ENCODE measurements at places on chromosomes 7 and 10.

DNA sequence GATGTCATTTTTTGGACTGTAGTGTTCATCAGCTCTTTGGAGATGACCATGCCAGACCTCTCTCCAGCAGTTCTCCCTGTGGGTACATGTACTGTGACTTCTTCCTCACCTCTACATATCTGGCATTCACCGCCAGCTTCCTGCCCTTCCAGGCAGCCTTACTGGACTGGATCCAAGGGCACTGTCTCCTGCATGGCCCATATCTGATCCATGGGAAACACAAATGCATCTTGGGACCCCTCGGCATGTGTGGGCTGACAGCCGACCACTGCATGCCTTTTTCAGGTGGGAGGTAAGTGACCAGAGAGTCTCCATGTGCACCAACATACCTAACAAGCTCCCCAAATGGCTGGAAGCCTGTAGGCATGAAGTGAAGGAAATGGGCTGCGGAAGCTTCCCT lies 3.9 kb upstream of the BLVRA start:
- DNase-seq, result no peak

GRCh38 chr7:55308186-55308929 lies 56.8 kb upstream of the LANCL2 start:
- peak; percentile 46 for DNase-seq

DNA sequence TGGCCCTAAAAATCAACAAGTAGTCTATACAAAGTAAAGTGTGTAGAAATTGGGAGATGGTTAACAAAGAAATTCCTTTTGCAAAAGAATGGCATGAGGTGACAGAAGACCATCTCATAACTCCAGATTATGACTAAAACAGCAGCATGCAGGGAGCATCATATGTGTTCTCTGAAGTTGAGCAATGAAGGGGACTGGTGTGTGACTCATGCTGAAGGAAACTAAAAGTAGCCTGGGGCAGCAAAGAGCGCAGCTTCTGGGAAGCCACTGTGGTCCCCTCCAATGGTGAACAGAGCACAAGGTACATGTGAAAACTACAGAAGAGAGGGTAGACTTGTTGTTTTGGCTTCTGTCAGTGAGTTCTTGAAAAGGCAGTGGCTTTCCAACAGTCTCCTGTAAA lies 133.4 kb downstream of the MACC1 start:
- DNase-seq, result no peak

DNA sequence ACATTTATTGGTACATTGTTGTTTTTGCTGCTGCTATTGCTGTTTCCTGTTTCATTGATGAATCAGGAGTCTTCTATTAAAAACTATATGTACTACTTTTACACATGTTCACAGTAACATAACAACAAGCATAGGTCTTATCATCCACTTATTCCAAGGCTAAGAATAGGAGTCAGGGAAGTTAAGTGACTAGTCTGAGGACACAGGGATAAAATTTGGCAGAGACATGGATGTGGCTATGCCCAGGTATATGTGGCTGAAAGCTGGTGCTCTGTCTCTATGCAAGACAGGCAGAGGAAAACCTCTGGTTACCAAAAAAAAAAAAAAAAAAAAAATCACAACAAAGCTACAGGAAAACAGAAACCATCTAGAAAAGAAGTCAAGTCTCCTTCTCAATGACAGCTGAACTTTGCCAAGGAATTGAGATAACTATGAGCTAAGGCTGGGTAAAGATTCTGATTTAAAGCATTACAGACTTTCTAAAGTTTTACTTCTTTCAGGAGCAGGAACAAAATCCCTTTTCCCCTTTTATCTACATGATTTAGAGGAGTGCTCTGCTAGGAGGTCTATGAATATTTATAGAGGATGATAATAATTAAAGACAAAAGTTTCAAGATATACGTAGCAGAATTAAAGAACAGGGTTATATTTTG lies 70.0 kb downstream of the GPR141 start:
- DNase-seq, result no peak

DNA sequence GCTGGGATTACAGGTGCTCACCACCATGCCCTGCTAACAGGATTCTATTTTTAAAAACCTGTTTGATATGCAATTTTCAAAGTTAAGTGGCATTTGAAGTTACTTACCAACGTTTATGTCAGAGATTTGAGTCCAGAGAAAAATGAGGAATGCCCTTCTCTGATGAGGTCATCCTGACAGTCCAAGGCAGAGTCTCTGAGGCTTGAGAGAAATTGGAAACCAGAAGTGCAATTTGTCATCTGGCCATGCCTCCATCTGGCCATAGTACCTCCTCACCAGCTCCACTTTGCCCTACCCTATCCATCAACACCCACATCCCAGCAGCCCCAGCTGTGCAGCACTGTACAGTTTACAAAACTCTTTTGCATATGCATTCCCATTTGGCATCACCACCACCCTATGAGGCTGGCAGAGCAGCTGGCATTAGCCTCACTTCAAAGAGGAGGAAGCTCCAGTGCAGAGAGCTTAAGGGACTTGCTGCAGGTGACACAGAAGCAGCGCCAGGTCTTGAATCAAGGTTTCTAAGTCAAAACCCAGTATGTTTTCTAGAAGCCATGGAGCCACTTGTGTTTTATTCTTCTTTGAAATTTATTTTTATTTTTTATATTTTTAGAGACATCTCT lies 54.5 kb upstream of the PDZD8 start:
- DNase-seq, result no peak

GRCh38 chr7:45892407-45893035 lies 4.2 kb downstream of the IGFBP1 start:
- DNase-seq, result no peak

DNA sequence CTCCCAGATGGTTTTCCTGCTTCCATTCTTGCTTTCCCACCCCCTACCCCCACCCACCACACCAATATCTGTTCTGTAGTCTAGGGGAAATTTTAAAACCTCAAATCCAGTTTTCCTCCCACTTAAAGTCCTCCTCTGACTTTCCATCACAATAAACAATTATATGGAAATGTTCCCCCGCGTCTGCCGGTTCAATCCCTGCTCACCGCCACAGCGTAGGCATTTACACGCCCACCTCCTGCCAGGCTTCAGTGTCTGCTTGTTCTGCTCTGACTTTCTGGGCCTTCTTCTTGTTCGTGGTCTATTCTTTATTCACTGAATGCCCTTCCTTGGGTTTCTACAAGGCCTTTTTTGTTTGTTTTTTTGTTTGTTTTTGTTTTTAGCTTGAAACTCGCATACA lies 633.0 kb upstream of the MKI67 start:
- no peak for DNase-seq

- DNase-seq, result no peak
Observed at GRCh38 chr7:137625197-137625596, 221.6 kb downstream of the DGKI start.

GRCh38 chr10:130400890-130401289 lies 264.7 kb downstream of the GLRX3 start:
- DNase-seq, result no peak

GRCh38 chr7:47190462-47190861 lies 391.4 kb downstream of the TNS3 start:
- no peak for DNase-seq

DNA sequence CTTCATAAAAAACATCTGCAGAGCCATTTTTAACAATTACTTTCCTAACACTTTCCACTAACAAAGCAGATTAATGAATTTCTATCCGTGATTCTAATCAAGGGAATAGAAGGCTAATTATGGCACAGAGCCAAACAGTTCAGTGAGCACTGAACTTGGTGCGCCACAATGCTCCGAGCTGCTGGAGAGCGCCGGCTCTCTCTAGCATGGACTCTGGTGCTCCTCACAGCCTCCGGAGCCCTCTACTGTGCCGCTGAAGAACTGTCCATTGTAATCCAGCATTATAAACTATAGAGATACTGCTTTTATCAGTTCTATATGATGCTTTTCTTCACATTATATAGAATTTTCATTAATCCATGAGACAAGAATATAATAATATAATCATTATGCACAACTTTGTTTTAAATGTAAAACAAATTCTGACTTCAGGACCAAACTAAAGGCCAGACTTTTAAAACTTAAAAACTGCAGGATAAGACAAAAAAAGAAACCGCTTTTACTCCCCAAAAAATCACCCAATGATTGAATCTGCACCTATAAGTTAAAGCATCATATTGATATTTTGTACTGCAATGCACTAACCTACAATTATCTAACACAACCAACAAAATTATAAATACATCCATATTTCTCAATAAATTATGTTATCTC lies 123.6 kb downstream of the RNF32 start:
- DNase-seq, result peak; percentile 65

DNA sequence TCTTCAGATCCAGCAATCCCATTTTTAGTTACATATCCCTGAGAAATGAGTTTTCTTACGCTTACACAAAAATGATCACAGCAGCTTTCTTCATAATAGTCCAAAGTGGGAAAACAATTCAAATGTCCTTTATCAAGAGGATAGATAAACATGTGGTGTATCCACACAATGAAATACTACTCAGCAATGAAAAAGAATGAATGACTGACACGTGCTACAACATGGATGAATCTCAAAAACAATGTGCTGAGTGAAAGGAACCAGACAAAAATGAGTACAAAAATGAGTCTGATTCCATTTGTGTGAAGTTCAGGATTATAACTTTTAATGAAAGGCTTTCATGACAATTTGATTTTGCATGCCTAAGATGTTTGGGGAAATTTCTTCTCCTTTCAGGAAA lies 139.1 kb downstream of the WNT2 start:
- no peak for DNase-seq

GRCh38 chr10:67770537-67770936 lies 67.5 kb downstream of the DNAJC12 start:
- no peak for DNase-seq

- DNase-seq, result no peak
Observed at GRCh38 chr7:40474790-40475680, 340.2 kb downstream of the SUGCT start.

- DNase-seq, result peak; percentile 19
Observed at GRCh38 chr10:97196223-97197029, 10.7 kb upstream of the SLIT1 start.

- DNase-seq, result no peak
Observed at GRCh38 chr10:63071145-63071544, 62.0 kb upstream of the NRBF2 start.

DNA sequence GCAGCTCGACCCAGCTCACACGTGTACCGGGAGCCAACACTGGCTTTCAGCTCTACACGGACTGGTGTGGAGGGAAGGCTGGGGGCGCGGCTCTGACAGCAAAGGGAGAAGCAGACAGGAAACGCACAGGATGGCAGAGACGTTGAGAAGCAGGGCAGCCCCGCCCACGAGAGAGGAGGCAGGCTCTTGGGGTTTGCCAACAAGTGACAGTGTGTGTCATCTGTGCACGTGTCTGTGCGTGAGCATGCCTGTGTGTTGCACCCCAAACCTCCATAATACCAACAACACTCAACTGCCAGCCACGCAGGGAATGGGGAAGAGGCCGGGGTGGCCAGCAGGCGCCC lies 64.4 kb upstream of the PDGFA start:
- no peak for DNase-seq

DNA sequence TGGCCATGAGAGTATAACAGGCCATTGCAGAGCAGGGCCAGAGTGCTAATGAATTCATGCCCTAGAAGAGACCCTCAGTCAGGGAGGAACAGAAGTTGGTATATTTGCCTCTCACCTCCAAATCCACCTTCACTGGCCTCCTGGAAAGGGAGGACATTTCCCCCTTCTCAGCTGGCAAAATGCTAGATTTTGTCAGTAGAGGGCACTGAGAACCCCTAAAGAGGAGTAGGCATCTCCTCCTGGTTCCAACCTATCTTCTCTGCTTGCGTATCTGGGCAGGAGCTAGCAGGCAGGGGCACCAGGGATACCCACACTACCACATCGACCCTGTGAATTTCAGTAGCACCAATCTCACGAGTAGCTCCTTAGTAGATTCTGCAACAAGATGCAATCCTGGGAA lies 79.8 kb upstream of the GHITM start:
- no peak for DNase-seq

GRCh38 chr7:127986581-127987521 lies 44.4 kb downstream of the LRRC4 start:
- DNase-seq, result no peak

GRCh38 chr7:158016180-158017097 lies 571.2 kb downstream of the PTPRN2 start:
- no peak for DNase-seq

GRCh38 chr7:153567426-153567825 lies 484.8 kb upstream of the DPP6 start:
- peak; percentile 24 for DNase-seq

GRCh38 chr7:117012284-117012683 lies 59.0 kb downstream of the ST7 start:
- no peak for DNase-seq

GRCh38 chr7:101618916-101619315 lies 10.2 kb downstream of the MYL10 start:
- no peak for DNase-seq

DNA sequence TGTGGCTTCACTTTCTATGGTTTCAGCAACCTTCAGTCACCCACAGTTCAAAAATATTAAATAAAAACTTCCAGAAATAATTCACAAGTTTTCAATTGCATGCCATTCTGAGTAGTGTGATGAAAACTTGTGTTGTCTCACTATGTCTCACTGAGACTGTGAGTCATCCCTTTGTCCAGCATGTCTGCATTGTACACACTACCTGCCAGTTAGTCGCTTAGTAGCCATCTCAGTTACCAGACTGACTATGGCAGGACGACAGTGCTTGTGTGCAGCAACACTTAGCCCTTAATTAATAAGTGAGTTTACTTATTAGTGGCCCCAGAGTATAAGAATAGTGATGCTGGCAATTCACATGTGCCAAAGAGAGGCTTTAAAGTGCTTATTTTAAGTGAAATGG lies 22.5 kb downstream of the CCDC186 start:
- peak; percentile 80 for DNase-seq

GRCh38 chr10:78460204-78460603 lies 426.5 kb downstream of the RPS24 start:
- DNase-seq, result no peak

GRCh38 chr10:71726580-71727104 lies 7.1 kb upstream of the C10orf105 start:
- no peak for DNase-seq

GRCh38 chr10:20415684-20416083 lies 481.4 kb downstream of the NEBL start:
- no peak for DNase-seq

DNA sequence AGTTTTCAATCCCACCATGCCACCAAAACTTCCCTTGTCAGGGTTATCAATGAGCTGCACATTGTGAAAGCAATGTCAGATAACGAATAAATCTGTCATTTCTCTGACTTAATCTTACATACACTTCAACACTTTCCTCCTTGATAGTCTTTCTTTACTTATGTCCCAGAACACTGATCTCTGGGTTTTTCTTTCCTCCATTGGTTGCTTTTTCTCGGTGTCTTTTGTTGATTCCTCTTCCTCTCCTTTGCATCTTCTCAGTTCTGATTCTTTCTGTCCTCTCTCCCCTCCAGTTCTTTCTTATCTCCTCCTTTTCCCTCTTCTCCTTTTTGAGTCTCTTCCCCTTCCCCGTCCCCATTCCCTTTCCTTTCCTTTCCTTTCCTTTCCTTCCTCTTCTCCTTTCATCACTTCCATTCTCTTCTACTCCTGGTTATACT lies 16.6 kb downstream of the DNAJB9 start:
- DNase-seq, result no peak

GRCh38 chr7:44959433-44959951 lies 19.3 kb downstream of the MYO1G start:
- no peak for DNase-seq
